Mesenteric fat pad (tissue), 1 donor: ENCODE measurements at places on chromosomes 3 and 15.
A peak's percentile ranks its signal among the peaks of the same experiment; 100 is the strongest.

- DNase-seq: no peak
Observed at GRCh38 chr3:112602217-112602838, 38.6 kb downstream of the CCDC80 start.

- DNase-seq: peak; percentile 81
Observed at GRCh38 chr3:42505128-42505848, 2.8 kb downstream of the VIPR1 start.

- DNase-seq: no peak
Observed at GRCh38 chr3:171556574-171557145, 96.5 kb upstream of the TNIK start.

DNA sequence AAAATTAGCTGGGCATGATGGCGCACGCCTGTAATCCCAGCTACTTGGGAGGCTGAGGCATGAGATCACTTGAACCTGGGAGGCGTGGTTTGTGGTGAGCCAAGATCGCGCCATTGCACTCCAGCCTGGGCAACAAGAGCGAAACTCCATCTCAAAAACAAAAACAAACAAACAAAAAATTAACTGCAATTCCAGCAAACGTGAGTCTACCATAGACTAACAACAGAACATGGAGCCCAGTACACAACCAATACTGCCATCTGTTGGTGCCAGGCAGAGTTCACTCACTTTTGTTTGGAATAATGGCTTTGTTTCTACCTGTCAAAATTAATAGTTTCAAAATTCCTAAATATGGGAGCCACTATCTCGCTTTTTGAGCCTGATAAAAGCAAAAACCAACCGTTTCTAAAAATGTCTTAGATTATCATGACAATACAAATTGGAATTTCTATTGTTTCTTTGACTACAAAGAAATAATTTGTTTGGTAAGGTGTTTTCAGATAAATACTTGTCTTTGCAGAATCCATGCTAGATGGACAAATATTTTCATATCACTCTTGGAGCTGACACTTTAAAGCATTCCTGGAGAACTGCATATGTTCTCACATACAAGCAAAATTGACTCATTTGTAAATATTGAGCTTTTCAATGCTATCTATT is 45.0 kb downstream of the GPR176 start:
- DNase-seq: no peak

DNA sequence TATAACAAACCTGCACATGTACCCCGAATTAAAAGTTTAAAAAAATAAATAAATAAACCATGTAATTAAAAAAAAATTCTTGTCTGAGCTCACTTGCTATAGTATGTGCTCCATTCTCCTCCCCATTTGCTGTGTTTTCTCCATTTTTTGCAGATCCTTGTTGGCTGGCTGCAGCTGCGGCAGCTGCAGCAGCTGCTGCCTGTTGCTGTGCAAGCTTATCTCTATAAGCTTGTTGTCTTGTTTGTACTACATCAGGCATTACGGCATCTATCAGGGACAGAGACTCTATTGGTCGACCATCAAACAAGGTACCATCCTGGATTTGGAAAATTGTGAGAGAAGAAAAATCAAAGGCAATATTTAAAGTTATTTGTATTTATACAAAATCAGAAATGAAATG is 145.9 kb downstream of the TBL1XR1 start:
- DNase-seq: no peak

DNA sequence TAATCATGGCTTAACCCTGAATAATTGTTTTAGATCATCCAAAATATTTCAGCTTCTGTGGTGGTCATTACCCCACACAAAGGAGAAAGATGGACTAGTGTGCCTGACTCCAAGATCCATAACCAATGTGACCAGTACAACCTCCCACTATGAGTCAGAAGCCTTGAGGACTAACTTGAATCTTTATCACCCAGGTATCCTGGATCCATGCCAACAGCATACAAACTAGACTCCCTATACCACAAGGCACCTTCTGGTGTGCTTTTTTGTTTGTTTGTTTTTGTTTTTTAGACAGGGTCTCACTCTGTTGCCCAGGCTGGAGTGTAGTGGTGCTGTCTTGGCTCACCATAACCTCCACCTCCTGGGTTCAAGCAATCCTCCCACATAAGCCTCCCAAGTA is 317.7 kb downstream of the VPS13C start:
- DNase-seq: no peak

DNA sequence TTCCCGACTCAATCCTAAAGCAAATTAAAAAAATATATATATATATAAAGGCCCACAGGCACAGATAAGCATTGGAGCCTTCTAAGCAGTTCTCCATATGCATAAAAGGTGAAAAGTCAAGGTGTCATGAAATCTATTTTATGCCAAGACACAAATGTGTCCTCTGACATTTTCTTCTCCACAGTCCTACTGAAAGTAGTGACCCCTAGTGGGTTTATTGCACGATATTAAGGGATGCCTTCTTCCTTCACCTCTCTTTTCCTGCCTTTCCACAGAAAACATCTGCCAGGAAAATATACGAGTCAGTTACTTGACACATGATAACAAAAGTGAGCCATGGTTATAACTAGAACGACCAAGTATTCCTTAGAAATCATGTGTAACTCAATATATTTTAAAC is 303.2 kb downstream of the TIGIT start:
- DNase-seq: no peak

DNA sequence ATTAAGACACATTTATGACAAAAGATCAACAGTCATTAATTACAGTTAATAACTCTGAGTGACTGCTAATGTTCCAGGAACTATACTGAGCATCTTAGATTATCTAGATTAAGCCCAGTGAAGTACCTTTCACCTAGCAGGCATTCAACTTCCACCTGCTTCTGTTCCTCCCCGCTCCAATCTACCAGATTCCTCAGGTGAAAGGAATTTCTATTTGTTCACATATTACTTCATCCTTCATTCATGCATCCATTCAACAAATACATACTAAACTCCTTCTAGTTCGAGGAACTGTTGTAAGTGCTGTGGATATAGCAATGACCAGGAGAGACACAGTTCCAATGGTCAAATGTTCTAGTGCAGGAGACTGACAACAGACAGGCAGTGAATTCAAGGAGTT is 139.3 kb downstream of the FILIP1L start:
- no peak for DNase-seq

DNA sequence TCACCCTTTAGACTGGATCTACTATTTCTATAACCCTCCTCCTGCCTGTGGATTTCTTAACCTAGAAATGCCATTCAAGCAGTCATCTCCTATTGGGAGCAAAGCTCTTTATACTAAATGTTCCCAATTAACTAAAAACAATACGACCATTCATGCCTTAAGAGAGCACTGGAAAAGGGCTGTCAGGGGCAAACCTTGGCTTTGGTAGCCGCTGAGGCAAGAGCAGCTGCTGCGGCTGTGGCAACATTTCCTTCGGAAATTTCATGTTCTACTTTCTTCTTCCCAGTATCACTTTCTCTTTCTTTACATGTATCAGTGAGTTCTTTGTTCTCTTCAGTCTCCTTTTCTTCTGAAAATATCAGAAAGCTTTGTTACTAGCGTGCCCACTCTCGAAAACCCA is 56.3 kb upstream of the CSPG5 start:
- no peak for DNase-seq

DNA sequence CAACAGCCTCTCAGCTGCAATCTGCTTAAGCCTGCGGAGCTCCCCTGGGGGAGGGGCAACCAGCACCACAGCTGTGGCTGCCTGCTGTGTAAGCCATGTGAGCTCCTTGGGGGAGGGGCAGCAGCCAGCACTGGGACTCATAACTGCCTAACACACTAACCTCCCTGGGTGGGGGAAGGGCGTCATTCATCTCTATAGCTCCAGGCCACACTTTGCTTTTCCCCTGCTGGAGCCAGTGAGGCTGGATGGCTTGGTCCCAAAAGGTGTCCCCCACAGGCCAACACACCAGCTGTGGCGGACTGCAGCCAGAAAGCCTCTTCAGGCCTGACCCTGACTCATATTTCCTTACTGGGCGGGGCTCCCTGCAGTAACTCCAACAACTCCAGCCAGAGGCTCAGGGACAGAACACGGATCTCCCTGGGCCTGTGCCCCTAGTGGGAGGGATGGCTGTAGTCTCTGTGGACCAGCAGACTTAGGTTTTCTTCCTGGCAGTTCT is 129.8 kb downstream of the PPM1L start:
- no peak for DNase-seq

- DNase-seq: no peak
Observed at GRCh38 chr3:116291141-116291540, 154.1 kb downstream of the LSAMP start.

GRCh38 chr3:157752956-157753786 is 250.0 kb upstream of the VEPH1 start:
- DNase-seq: no peak

DNA sequence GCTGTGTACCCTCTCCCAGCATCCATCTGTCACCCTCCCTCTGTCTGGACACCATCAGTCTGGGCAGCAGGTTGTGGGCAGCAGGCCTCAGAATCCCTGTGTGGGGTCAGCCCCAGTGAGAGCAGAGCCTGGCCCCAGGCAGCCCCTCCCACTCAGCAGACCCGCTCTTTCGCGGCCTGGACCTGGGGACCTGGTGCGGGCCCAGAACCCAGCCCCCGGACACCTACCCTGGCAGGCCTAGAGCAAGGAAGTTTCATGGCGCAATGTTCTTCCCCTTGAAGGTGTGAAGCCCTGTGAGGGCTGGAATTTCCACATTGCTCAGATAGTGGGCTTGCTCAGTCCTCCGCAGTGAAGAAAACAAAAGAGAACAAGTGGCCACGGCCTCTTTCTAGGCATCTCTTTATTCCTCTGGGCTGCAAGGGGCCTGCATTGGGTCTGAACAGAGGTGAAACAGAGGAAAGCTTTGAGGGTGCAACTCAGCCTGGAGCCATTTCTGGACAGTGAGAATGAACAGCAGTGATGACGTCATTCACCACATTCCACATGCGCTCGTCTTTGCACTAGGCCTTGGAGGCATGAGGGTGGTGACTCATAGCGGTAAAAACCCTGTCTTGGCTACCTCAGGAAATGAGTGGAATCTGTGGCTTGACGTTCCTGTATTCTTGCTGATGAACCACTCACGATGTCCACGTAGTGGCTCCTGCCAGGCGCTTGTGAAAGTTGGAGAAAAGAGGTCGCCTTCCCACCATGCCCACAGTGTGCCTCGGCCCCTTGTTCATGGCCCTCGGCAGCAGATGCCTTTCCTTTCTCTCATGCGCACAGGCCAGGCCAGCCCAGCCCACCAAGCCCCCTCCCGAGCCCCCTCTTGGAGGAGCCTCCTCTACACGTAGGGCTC is 66.1 kb downstream of the SLC30A4 start:
- DNase-seq: no peak
